ENCODE measurements at places on chromosomes 7 and 10.

DNA sequence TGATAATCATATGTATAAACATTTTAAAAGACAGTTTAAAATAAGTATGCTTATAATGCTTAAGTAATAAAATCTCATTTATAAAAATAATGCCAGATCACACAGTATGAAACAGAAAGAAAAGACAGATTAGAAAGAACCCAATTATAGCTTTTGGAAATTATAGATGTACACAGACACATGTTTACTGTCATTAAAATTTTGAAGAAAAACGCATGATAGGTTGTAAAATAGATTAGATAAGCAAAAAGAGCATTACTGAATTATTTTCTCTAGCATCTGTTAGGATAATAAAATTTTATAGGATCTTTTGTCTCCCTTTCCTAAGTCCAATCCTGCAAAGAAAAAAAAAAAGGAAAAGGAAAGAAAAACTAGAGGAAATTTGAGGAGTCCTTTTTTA, 1107.3 kb upstream of the LRRN3 start:
- DNase-seq = no peak

- DNase-seq = no peak
Observed at GRCh38 chr10:61066661-61067344, 122.8 kb upstream of the RHOBTB1 start.

DNA sequence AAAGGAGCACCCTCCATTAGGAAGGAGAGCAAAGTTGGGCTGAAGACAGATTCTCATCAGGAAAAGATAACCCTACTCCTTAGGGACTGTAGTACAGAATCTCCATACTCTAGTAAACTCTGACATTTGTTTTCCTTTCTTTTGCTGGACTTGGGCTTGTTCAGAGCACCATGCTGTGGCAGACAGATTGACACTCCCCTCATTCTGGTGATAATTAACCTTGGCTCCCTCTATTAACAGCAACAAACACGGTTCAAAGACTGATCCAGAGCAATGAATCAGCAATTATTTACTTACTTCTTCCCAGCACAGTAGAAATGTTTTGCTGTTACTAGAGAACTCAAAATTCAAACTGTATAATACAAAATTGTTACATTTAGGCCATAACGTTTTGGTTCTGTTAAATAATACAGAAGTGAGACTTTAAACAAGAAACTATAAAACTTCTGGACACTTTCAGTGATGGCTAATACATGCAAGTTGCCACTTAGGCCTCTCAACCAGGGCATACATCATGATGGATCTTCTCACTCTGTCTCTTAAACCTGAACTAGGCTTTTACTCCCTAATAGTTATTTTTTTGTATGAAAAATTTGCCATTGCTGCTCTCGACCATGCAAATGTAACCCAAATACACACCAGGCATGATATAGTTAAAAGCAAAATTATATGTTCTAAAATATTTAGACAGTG, 639.0 kb downstream of the IPMK start:
- no peak for DNase-seq

GRCh38 chr10:16742165-16742960, 74.9 kb downstream of the RSU1 start:
- no peak for DNase-seq

GRCh38 chr7:123569352-123570010, 11.9 kb upstream of the NDUFA5 start:
- no peak for DNase-seq

DNA sequence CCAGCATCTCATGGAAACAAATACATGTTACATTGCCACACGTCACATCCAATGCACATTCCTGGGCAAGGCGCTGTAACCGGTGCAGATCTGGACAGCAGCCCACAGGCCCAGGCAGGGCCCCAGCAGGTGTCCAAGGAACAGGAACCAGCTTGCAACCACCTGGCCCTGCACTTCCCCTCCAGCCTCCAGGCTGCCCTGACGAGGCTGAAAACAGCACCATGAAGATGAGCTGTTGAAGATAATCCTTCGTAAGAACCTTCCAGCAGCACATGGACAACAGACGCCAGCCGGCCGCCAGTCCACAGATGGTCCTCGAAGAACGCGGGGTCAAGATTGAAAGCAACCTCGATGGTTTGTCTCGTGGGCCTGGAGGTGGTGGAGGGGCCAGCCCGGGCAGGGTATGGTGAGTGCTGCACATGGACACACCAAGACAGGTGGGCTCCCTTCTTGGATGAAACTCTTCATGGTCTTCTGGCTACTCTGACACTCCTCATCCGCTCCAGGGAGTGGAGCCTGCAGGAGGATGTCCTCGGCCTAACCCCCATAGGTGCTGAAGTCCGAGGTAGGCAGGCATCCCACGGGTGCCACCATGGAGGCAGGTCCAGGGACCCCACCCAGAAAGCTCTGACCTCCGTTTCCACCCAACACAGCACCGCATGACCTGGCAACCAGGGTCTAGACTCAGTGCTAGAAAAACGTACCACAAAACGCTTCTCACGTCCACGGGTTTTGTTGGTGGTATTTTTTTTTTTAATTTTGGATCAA, 22.9 kb downstream of the PDGFA start:
- DNase-seq = no peak

DNA sequence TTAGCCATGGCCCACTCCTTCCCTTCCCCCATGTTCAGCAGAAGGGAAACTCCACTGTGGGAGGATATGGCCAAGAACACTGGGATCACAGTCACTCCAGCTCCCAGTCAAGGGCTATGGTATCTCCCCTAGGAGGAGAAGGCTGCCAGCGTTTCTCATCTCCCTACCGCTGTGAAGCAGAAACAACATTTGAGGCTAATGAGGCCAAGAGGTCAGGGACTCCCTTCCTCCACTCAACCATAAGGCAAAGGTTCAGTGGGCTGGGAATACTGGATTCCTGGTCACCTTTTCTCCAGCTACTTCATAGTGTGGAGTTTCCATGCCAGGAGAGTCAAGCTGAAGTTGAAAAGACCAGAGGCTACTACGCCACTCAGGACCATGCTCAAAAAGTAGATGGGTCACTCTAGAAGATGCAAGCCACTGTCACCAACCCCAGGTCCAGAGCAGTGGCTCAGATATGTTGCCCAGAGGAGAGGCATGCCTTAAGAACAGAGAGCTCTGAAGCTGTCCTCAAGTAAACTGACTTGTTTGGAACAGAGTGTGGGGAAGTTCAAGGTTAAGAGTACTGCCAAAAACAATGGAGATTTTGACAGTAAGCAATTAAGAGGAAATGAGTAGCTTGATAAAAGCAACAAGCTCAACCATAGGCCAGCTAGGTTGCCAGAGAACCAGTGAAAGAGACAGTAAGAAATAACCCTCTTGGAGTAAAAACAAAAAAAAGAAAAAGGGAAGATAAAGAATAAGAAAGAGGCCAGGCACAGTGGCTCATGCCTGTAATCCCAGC, 3.8 kb upstream of the TMEM140 start:
- DNase-seq = no peak

GRCh38 chr7:51539840-51540239, 223.2 kb upstream of the COBL start:
- DNase-seq = no peak

DNA sequence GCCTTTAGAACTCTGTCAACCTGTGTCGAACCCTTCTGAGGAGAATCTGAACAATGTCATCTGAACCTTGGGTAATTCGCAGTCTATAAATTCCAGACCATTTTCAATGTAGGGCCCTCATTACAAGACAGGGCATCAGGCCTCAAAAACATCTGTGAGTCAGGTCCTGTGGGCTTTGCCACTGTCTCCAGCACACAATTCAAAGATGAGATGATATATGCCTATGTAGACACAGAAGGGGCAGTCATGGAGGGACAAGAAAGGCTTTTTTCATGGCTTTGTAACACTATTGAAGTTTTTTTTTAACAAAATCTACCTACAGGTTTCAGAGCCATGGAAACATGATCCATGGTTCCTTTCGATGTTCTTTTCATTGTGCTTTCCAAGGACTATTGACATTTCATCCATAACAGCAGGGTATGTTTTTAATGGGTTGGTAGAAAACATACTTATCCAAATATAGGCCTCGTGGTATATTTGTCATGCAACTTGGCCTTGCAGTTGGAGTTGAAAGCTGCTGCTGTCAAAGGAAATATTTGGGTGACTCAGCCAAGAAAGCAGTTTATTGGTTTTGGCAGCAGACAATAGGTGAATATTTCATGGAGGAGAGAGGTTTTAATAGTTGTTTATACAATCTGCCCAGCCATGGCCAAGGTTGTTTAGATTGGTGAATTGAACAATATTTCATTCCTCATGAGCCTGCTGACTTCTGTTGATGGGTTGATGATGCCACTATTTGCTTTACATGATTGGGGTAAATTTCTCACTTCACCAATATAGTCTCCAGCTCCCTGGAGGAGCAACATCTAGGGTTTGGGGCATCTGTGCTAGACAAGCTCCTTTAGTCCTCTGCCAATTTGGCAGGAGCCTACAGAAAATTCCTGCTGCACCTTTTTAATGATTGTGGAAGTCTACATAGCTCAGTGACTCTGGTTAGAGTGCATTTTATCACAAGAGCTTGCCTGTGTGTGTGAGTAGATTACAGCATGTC, 158.4 kb upstream of the TMEM72 start:
- no peak for DNase-seq

DNA sequence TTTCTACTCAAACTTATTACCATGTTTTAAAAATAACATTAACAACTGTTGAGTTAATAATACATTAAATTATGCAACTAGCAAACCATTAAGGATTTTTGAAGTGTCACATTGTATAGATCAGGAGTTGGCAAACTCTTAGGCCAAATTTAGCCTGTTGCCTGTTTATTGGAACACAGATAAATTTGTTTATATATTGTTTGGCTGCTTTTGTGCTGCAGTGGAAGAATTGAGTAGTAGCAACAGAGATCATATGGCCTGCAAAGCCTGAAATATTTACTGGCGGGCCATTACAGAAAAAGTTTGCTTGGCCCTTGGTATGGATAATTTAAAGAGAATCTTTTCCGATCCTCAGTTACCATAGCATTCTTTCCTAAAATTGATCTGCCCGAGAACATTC, 50.7 kb upstream of the TMEM236 start:
- DNase-seq = no peak

- DNase-seq = no peak
Observed at GRCh38 chr10:3229815-3230214, 57.2 kb upstream of the PITRM1 start.

DNA sequence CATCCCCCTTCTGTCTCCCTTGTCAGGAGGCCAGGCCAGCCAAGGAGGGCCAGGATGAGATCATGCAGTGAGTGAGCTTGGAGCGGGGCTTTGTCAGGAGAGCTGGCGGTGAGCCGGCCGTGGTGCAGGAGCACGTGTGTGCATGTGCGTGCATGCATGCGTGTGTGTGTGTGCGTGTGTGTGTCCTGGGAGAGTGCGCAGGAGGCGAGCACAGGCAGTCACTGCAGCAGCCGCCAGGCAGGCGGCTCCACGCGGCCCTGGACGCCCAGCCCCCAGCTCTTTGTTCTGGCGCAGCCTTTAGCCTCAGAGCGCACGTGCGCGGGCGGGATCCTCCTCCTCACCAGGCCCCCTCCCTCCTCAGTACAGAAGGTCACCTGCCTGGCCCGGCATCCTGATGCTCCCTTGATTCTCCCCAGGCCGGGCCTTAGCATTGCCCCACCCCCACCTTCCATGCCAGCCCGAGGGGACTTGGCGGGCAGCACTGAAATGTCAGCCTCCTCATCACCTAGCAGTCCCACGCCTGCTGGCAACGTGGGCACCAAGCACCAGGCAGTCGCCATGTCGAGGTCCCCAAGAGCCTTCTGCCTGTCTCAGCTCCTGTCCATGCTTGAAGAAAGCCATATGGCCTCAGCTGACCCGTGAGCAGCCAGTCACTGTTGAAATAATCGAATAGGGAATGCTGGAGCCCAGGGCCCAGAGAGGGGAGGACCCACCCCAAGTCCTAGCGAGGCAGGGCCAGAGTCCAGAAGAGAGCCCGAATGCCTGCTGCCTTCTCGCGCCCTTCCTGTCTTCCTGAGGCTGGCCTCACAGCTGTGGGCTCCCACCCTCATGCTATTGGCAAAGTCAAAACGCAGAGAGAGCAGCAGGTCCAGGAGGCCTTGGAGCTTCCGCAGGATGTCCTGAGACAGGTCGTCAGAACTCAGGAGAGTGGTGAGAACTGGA, 125.9 kb upstream of the PPIF start:
- DNase-seq = no peak

GRCh38 chr10:93566435-93567276, at the start of gene FFAR4:
FFAR4 (plus strand) TSS chr10:93566665; CDS start chr10:93566721, 56 bp downstream.
- DNase-seq = no peak

DNA sequence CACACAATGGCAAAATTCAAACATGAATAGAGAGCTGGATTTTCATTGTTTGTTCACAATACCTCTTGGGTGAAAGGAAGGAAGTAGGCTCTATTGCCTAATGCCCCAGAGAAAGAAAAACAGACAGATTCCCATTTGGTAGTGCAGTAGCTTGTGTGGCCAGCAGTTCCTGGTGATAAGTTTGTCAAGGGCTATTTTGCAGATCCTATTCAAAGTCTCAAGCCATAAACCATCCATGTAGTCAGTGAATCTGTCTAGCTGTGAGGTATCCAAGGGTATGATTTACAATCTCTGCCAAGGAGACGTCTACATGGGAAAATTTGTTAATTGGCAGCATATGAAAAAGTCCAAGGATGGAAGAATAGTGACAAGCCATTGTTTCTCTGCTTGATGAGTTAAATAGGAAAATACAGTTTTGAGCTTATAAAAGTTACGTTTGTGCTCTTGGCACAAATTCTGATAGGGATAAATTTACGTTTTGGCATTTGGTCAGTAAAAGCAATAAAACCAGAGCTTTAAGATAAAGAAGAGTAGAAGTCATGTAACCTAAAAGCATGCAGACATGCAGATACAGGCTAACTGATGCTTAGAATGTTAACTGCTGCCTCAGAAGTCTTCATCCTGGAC, 269.1 kb downstream of the GATA3 start:
- no peak for DNase-seq

DNA sequence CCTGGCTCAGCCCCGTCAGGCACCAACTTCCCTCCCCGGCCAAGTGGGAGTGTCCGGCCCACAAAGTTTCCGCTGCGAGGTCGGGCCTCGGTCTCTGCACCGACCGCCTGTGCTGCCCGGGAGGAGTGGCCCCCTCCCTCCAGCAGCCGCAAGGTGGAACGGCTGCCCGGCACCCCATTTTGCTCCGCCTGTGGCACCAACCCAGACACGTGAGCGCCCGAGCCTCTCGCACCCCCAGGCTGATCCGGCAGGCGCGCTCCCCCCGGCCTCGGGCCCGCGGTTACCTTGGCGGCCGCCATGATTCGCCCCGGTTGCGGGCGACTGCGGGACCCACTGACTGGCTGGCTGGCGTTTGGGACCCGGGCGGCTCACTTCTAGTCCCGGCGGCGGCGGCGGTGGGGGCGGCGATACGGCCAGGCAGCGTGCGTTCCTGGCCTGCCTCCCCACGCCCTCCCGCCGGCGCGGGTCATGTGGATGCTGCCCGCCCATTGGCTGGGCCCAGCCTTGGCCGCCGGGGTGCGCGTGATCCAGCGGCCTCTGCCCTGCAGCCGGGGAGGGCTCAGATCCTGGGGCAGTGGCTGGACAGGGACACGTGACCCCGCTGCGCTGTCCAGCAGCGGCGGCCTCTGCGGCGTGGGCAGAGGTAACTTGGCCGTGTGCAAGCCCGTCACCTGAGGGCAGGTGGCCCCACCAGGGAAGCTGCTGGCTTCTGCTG, at the start of gene SLC25A13:
Gene SLC25A13 (minus strand): TSS at position 441 of the 715 bp plus-strand sequence. CDS start 142 bp downstream, at position 299.
- peak; percentile 29 for DNase-seq

DNA sequence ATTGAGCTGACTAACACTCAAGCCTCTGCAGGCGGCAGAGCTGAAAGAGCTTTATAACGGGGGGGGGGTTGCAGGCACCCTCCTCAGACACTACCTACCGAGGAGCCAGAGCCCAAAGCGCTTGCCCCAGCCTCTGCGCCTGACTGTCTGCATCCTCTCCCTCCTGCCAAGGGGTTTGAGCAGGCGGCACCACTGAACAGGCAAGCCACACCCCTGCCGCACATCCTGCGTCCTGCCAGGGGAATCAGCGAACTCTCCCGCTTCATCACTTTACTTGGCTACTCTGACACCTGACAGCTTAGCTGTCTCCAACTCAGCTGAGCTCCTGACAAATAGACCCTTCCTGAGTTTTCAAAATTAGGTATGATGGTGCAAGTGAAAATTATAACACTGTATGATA, 432.6 kb upstream of the ANKRD30A start:
- DNase-seq = no peak

Measured in stimulated activated CD4-positive, alpha-beta T cell treated with anti-CD3 and anti-CD28 coated beads, Interleukin-1b, Interleukin-23, amount 100 ng/mL, for 1 hour (primary cell).